SIG-M5 (cell line): ENCODE measurements at places on chromosomes 4 and X.

GRCh38 chr4:76246852-76247251 is 4.7 kb upstream of the FAM47E start:
- DNase-seq: no peak

GRCh38 chr4:137674066-137674465 is 141.8 kb upstream of the PCDH18 start:
- DNase-seq: no peak

DNA sequence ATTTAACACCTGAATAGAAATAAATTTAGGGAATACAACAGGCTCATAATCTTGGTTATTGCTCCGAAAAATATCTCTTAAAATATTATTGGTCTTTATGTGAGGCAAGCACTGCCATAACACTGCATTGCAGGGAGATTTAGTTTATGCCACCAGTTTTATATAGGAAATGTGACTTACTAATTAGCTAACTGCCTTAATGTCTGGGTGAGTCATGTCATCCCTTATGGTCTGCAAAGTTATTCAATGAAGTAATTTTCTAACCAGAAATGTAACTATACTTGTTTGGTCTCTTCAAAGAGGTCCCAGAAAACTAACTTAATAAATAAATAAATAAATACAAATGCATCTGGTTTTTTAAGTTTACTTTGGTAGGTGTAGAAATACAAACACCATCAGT is 597.2 kb downstream of the GALNTL6 start:
- no peak for DNase-seq

- DNase-seq: no peak
These were observed 113.1 kb downstream of the ATP8A1 start for GRCh38 chr4:42543762-42544161.
